Caco-2 (cell line): ENCODE measurements at places on chromosomes 4 and X. TPM values are rescaled to one million over a fixed set of nuclear protein-coding genes. Genes with fewer than 3 reads are reported as not detected.

DNA sequence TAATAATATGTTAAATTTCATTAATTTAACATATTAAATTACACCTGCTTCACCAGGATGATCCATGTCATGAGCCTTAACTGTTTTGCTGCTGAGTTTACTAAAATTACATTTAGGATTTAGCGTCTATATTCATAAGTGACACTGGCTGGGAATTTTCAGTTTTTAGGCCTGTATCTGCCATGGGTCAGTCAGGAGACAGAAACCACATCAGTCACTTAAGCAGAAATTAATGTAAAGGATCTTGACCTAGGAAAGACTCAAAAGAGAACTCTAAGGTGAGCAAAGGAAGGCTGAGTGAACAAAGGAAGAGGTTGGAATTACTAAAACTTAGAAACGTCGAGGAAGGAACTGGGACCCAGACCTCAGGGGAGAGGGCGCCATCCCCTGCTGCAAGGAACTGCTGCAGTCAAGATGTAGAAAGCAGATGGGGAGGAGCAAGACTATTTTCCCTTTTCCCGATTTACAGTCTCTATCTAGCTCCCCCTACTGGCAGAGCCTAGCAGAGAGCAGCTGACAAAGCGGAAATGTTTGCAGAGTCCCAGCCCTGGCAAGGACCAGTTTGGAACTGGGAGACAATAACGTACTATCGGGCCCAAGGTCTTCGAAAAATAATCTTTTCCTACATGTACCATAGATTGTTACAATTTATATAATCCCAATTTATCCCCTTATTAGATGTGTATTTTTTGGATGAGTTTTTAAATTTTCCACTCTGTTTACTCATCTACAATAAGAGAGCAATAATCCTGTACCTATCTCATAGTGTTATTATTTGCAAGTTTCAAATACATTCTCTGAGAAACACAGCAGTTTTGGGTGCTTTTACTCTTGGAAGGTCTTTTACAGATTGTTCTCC, 22.6 kb upstream of the RBBP7 start:
- DNase-seq = peak; percentile 57
- H3K4me1 ChIP-seq = no peaks in the 10 kb centered on the region
- no peak overlapping the region for H3K27ac ChIP-seq
- H3K36me3 ChIP-seq = no peaks in the 10 kb centered on the region

- no peaks in the 10 kb centered on the region for H3K36me3 ChIP-seq
- peak; percentile 24 for DNase-seq
- no peaks in the 10 kb centered on the region for H3K27me3 ChIP-seq
- H3K27ac ChIP-seq = no peak overlapping the region
These were observed 466.3 kb downstream of the NAF1 start for GRCh38 chr4:162700358-162700757.

DNA sequence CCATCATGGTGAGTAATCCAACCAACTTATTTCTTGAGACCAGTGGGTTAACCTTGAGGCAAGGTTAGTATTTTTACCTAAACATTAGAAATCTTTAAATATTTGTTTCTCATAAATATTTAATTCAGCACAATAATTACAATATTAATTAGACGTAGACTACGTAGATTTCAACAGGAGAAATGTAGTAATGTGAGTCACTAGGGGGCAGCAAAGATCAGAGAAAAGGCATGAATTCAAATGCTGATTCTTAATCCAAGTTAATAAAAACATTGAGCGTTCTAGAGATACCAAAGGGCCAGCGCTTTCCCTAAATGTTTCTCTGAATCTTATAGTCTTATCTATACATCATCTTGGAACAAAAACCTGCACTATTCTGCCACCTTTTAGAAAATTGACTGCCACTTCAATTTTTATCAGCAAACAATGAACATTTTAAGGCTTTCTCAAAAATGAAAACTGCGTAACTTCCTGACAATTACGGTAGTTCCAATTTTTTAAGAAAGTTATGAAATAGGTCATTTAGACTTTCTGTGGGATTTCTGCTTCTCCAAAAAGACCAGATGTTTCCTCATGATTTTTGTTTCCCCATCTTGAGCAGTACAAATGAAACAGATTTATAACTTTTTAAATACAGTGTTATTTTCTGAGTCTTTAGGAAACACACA, 180.7 kb downstream of the GASK1B start:
- H3K4me1 ChIP-seq = peaks cover 39% of the 10 kb centered on the region
- no peak for DNase-seq
- H3K27me3 ChIP-seq = no peaks in the 10 kb centered on the region

DNA sequence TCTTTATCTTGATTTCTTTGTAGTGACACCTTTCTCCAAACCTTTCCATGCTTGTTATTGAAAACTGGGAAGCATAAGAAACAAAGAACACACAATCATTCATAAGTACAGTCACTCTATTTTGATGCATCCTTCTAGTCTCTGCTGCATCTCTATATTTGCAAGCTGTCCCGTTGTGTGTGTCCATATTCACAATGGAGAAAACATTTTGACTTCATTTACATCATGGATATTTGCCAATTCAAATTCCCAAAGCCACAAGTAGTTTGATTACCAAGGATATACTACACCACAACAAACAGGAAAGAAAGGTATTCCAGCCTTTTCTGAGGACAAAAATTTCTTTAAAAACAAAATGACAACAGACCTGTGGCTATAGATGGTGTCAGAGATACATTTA, 673.8 kb downstream of the STIM2 start:
- no peak overlapping the region for H3K4me3 ChIP-seq
- H3K27me3 ChIP-seq = no peaks in the 10 kb centered on the region
- H3K36me3 ChIP-seq = no peaks in the 10 kb centered on the region

GRCh38 chr4:74166135-74166534, 8.2 kb downstream of the MTHFD2L start:
- H3K4me1 ChIP-seq = no peaks in the 10 kb centered on the region
- H3K4me3 ChIP-seq = no peak overlapping the region
- no peak for DNase-seq
- no peaks in the 10 kb centered on the region for H3K36me3 ChIP-seq

AMBN gene
- 0.27 TPM in 1 of 2 replicates, not detected in the other for total RNA-seq

DNA sequence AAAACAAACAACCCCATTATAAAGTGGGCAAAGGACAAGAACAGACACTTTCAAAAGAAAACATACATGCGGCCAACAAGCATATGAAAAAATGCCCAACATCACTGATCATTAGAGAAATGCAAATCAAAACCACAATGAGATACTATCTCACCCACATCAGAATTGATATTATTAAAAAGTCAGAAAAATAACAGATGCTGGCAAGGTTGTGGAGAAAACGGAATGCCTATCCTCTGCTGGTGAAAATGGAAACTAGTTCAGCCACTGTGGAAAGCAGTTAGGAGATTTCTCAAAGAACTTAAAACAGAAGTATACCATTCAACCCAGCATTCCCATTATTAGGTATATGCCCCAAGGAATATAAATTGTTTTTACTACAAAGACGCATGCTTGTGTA, 112.5 kb downstream of the JADE1 start:
- no peaks in the 10 kb centered on the region for H3K27me3 ChIP-seq
- no peak for DNase-seq
- no peaks in the 10 kb centered on the region for H3K36me3 ChIP-seq
- no peaks in the 10 kb centered on the region for H3K4me1 ChIP-seq

STBD1 gene
- 3.8 and 4.2 TPM in 2 replicates for total RNA-seq

GRCh38 chr4:35772291-35772690, 472.0 kb downstream of the ARAP2 start:
- H3K27ac ChIP-seq = no peak overlapping the region
- no peaks in the 10 kb centered on the region for H3K27me3 ChIP-seq
- H3K4me1 ChIP-seq = no peaks in the 10 kb centered on the region

GRCh38 chr4:151100531-151100930, 1.1 kb downstream of the RPS3A start:
- DNase-seq = no peak
- H3K36me3 ChIP-seq = peaks cover 2% of the 10 kb centered on the region
- peak overlapping the region; percentile 97 for H3K4me3 ChIP-seq
- peaks cover 8% of the 10 kb centered on the region for H3K4me1 ChIP-seq
- no peaks in the 10 kb centered on the region for H3K27me3 ChIP-seq
- peak overlapping the region; percentile 98 for H3K27ac ChIP-seq

DNA sequence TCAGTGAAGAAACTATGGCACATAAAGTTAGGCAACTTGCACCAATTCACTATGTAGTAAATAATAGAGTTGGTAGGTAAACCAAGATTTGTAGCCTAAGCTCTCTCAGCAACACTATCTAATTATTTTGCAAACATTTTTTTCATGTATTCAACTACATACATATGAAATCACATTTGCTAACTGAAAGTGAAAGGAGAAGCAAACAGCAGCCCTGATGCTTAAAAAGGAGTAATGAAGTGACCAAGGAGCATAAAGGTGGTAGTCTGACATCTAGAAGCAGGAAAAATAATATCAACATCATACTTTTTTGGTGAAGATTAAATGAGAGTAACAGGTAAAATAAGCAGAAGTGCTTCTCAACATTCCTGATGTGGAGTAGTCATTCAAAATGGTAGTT, 603.7 kb downstream of the GRXCR1 start:
- DNase-seq = no peak
- H3K36me3 ChIP-seq = no peaks in the 10 kb centered on the region
- no peak overlapping the region for H3K27ac ChIP-seq
- no peaks in the 10 kb centered on the region for H3K4me1 ChIP-seq
- no peaks in the 10 kb centered on the region for H3K27me3 ChIP-seq
- no peak overlapping the region for H3K4me3 ChIP-seq

GAB1 gene
- total RNA-seq = 46.9 and 48.9 TPM in 2 replicates

DNA sequence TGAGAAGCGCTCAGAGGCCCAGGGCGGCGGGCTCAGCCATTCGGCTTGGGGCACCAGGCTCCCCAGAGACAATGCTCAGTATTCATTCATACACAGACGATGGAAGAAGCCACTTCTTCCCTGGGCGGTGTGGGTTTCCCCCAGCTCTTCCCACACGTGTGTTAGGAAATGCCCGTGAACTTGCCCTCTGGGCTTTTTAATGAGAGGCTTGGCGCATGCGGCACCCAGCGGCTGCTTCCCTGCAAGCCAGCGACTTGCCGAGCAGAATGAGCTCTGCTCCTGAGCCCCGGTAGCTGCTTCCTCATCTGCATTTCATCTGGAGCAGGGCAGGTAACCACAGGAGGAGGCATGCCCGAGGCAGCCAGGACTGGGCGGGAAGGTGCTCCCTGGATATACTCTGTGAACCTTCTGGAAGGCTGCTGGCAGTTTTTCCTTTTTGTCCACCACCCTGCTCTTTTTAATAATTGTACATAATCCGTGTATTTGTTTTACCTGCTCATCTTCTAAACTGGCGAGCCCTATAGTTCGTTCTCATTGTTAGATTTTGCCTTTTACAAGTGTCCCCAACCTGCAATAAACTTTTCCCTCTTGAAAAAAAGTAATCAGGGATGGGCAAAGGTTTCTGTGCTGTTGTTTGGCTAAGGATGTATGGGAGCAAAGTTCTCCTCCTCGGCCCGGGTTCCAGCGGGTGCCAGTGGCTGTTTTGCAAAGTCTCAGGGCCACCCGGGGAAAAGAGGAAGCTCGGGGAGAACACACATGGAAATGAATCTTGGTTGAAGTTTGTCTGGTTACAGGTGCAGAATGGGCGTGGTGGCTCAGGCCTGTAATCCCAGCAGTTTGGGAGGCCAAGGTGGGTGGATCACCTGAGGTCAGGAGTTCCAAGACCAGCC, 178.8 kb downstream of the DCLK2 start:
- peak; percentile 72 for DNase-seq
- no peak overlapping the region for H3K4me3 ChIP-seq
- H3K27ac ChIP-seq = peak overlapping the region; percentile 66
- H3K27me3 ChIP-seq = no peaks in the 10 kb centered on the region
- H3K4me1 ChIP-seq = peaks cover 25% of the 10 kb centered on the region

CT45A3 gene
- total RNA-seq = not detected in 2 replicates

GRCh38 chrX:16594490-16594889, 55.5 kb upstream of the S100G start:
- H3K27ac ChIP-seq = no peak overlapping the region
- H3K36me3 ChIP-seq = no peaks in the 10 kb centered on the region; the same call in 1 of the 2 replicates

GRCh38 chr4:30427932-30428331, 292.2 kb upstream of the PCDH7 start:
- no peaks in the 10 kb centered on the region for H3K36me3 ChIP-seq
- H3K4me3 ChIP-seq = no peak overlapping the region
- no peak overlapping the region for H3K27ac ChIP-seq
- DNase-seq = no peak
- no peaks in the 10 kb centered on the region for H3K27me3 ChIP-seq
